ENCODE measurements at places on chromosomes 4 and X. TPM values are rescaled to one million over a fixed set of nuclear protein-coding genes. Genes with fewer than 3 reads are reported as not detected.

Gene PRDM8
- total RNA-seq = 0.46 TPM

Gene RLIM
- 33.5 TPM for total RNA-seq

- no peak for DNase-seq
These were observed 819.6 kb upstream of the EPHA5 start for GRCh38 chr4:66489783-66490452.

DNA sequence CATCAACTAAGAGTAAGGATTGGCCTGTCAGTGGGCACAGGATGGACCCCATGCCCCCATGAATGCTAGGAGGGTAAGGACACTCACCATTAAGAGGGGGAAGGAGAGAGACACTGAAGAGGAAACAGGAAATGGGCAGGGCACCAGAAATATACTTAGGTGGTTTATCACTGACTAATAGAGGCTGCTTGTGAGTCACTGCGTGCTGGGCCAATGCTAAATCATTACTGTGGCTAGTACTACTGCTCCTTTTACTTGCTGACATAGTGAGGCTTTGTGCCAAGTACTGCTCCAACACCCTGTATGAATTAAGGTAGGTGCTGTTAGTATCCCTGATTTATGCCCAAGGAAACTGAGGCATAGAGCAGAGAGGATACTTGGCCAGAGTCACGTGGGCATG, 130.4 kb upstream of the FRMPD4 start:
- no peak for DNase-seq

- DNase-seq = no peak
These were observed 7.8 kb upstream of the NUP54 start for GRCh38 chr4:76155979-76156378.

DNA sequence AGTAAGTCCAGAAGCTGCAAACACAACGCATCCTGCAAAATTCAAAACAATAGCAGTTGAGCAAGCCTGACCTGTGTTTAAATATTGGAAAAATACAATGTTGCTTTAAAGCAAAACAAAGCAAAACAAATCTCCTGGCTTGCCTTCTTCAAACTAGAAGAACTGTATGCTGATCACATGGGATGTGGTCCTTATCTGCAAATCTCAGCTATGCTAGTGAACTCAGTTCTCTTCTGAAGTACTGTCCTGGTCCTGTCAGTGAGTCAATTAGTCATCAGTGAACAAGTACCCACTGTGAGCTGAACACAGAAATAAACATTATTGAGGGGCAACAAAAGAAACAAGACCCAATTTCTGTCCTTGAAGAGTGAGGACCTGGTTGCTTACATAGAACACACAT, 522.5 kb downstream of the SMARCA1 start:
- DNase-seq = no peak

GRCh38 chr4:117560329-117560728, 474.0 kb upstream of the NDST3 start:
- peak; percentile 59 for DNase-seq

All from lung (tissue), 17 donors.